Fibroblast of the aortic adventitia (primary cell): ENCODE measurements at places on chromosomes 2 and 18. TPM values are rescaled to one million over a fixed set of nuclear protein-coding genes. Genes with fewer than 3 reads are reported as not detected.

DNA sequence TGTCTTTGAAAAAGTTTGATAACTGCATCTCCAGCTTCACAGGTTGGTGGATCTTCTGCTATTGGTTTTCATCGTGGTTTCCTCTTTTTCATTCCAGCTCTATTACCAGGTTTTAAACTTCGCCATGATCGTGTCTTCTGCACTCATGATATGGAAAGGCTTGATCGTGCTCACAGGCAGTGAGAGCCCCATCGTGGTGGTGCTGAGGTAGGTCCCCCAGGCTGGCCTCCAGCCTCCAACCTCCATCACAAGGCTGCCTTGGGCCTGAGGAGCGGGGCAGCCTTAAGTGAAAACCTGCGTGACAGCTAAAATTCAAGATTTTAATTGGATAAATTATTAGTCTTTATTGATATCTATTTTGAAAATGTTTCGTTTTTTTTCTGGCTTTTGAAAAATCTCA, 9.7 kb downstream of the SEC11C start:
- no peak for DNase-seq

DNA sequence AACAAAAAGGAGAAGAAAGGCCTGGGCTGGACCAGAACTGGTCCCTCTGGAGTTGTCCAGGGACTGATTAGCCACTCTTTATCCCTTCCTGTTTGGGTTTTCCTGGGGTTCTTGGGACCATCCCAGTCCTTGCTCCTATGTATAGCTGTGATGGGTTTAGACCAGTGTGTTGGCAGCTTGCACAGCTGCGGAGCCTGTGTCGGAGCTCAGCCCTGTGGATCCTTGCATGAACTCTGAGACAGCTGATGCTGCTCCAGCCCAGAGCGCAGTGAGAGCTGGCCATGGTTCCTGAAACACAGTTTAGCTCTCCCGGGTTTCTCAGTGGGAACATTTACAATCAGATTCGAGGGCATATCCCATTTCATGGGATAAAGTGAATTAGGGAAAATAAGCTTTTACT, 16.9 kb downstream of the IMPA2 start:
- DNase-seq: no peak

DYSF gene
- 0.18 and 1.2 TPM in 2 replicates for total RNA-seq

GRCh38 chr2:163774862-163775261, 39.1 kb upstream of the FIGN start:
- DNase-seq: peak; percentile 91
